Activated CD8-positive, alpha-beta memory T cell treated with anti-CD3 and anti-CD28 coated beads for 24 hours (primary cell): ENCODE measurements at places on chromosomes 4 and X.
A peak's percentile ranks its signal among the peaks of the same experiment; 100 is the strongest.

DNA sequence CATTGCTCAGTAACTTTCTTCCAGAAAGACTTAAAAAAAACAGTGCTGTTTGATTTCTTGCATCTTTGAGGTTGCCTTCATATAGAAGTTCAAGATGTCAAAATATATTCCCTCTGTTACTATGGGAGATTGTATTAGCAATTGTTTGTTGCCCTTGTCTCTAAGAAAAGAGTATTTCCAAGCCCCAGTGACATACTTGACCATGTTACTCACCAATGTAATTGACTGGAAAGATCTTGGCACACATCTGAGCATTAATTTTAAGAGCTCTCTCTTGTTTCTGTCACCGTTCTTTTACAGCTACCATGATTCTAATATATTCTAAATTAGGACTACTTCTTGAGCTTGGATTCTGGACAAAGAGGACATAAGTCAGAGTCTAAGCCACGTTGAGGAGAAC lies 902.7 kb upstream of the EPHA5 start:
- DNase-seq: no peak

GRCh38 chr4:14218641-14219040 lies 591.1 kb upstream of the BOD1L1 start:
- DNase-seq: no peak

DNA sequence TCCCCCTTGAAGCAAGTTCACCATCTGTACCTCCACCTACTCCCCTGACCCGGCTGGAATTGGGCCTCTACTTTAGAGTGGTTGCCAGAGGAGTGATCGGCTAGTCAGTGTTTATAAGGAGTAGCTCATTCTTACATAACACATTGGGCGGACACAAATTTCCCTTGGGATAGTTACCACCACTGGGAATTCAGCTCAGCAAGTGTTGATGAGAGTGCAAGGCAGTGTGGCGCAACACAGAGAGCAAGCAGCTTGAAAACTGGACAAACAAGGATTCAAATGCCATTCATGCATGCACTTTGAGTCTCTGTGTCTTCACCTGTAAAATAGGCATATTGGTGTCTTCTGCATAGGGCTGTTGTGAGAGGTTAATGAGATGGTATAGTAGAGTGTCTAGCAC lies 92.7 kb downstream of the STK32B start:
- peak; percentile 28 for DNase-seq

- no peak for DNase-seq
Measured at GRCh38 chrX:2311501-2311900, 189.3 kb downstream of the DHRSX start.

DNA sequence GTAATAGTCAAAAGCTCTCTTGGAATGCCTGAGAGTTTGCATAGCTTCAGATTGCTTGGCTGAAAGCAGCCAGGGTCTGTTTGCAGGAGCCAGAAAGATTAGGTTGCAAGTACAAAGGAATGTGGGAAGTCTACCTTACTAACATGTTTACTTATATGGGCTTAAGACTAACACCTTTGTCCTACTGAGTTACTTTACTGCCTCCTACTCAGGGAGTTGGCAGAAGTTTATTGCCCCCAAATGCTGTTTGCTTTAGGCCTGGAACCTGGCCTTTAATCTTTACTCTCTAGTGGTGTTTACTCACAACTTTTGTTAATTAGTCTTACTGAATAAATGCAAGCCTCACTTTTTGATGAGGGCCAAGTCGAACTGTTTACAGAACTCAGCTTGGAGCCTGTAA lies 219.4 kb upstream of the ZC4H2 start:
- no peak for DNase-seq

- peak; percentile 64 for DNase-seq
Measured at GRCh38 chrX:65985922-65986588, 53.8 kb downstream of the VSIG4 start.

GRCh38 chr4:70182517-70183167 lies 12.9 kb upstream of the ODAM start:
- DNase-seq: no peak

GRCh38 chr4:95059663-95060062 lies 301.9 kb downstream of the BMPR1B start:
- no peak for DNase-seq

DNA sequence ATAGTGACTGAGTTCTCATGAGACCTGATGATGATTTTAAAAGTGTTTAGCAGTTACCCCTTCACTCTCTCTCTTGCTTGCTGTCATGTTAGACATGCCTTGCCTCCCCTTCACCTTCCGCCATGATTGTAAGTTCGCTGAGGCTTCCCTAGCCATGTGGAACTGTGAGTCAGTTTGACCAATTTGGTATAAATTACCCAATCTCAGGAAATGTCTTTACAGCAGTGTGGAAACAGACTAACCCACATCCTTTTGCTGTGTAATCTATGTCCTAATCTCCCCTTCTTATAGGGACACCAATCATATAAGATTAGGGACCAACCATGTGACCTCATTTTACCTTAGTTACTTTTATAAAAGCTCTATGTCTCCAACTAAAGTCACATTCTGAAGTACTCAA lies 677.8 kb downstream of the ADGRL3 start:
- DNase-seq: no peak

- DNase-seq: no peak
Measured at GRCh38 chrX:154372612-154373022, 1.8 kb downstream of the FLNA start.

GRCh38 chr4:20368926-20369325 lies 117.2 kb downstream of the SLIT2 start:
- no peak for DNase-seq

- DNase-seq: no peak
Measured at GRCh38 chrX:16524316-16524715, 125.6 kb upstream of the S100G start.

DNA sequence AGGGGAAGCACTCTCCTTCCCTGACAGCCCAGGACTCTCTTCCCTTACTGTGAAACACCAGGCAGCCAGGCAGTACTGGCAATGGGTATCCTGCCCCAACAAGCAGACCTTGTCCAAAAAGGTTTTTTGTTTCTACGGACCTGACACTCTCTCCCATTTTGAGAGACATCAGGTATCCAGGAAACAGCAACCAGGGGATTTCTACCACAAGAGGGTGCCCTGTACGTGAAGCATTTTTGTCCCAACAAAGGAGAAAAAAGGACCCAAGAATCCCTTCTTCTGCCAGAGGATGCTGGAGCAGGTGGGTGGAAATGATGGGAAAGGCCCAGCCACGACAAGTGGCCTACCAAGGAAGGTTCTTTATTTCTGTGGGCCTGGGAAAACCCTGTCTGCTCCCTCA lies 65.7 kb upstream of the FGF13 start:
- no peak for DNase-seq

DNA sequence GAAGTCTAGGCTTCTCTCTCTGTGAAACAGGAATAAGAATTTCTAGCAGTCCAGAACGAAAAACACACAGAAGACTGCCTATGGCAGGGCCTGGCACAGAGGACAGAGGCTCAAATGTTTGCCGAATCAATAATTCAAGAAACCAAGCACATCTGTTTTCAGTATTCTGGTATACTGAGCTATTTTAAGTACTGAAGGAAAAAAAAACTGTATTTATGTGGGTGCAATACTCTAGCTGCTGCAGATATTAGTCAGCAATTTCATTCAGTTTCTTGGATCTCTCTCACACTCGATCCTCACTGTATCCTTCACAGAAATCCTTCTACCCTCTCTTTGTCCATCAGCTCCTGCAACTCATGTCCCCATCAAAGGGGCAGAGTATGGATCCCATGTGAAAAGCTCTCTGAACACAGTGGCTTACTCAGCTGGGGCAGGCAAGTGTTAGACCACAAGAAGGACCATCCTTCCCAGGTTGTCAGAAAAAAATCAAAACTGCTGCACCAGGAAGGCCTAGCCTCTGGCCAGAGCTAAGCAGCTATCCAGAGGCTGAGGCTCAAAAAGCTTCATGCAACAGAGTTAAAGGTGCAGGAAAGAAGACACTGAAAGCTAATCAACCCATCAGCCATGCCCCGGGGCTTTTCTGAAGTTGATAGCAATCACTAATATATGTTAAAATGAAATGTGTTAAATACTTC lies 9.1 kb upstream of the USO1 start:
- DNase-seq: no peak

DNA sequence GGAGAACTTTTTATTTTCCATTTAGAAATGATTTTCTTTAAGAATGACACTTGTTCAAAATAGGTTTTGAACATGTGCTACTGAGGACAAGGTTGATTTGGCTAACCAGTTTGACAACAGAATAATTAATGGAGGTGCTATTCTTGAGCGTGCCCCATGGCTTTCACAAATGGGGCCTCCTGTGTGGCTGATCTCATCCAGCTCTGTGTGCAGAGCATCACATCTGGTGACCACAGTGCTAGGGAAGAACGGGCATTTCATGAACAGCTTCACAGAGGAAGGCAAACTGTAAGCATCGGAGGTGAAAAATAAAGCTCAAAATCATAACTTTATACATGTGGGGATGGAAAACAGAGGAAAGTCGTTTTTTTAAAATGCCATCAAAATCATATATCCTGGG lies 148.6 kb downstream of the SOWAHB start:
- no peak for DNase-seq

DNA sequence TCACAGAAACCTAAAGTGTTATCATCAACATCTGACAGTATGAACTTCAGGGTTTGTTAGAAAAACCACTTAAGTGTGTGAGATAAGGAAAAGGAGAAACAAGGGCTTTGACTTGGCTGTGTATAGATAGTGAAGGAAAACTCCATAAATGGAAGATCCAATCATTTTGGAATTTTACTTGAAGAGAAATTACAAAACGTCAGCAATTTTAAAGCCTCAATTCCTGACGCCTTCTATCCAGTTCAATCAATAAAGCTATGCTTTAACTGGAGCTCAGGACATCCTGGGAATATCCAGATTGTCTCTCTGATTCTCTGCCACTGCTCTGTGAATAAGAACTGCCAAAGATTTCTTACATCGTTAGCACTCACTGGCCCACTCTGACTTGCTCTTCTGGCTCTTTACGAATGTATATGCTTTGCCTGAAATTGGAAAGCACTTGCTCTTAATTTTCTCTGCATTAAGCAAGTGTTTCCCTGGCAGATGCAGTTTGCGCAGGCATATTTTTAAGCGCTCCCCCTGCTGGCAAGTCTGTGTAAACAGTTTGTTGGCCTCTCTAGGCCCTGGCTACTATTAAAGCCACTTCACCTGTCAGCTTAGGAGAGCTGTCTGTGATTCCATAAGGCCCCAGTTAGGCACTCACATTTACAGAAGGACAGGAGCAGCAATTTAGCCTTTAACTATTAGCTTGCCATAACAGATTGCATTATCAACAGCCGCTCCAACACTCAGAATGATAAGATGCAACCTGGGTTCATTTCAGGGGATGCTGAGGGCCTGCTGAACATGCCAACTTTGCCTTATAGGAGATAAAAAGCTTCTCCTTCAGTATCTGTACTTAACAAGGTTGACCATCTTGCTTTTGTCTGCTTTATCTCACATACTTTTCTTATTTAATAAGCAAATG lies 251.4 kb upstream of the DDX53 start:
- peak; percentile 73 for DNase-seq

- DNase-seq: no peak
Measured at GRCh38 chrX:17056868-17057608, 110.6 kb downstream of the REPS2 start.

- peak; percentile 63 for DNase-seq
Measured at GRCh38 chrX:150363561-150364346, 637 bp downstream of the MAMLD1 start.

- DNase-seq: no peak
Measured at GRCh38 chrX:48509245-48509590, 426 bp downstream of the PORCN start.

DNA sequence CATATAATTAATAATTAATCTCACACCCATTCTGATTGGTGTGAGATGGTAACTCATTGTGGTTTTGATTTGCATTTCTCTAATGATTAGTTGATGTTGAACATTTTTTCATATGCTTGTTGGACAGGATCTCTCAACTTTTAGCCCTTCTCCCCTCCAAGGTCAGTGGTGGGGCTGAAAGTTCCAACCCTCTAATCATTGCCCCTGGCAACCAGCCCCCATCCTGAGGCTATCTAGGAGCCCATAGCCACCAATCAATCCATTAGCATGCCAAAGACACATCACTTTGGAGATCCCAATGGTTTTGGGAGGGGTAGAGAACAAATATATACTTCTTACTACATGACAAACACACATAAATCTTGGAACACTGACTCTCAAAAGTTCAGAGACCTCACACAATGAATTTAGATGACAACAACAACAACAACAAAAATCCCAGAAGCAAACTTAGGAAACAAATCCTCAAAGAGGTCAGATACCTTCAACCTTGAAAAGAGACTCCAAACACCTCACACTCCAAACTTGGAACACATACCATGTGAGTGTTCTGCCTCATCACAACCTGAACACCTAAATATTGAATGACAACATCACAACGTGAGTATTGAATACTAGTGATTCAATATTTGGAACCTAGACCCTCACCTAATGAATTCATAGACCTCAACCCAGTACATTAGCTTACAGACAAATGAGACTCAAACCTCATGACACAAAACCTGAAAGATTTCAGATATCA lies 19.0 kb upstream of the PAGE4 start:
- no peak for DNase-seq

DNA sequence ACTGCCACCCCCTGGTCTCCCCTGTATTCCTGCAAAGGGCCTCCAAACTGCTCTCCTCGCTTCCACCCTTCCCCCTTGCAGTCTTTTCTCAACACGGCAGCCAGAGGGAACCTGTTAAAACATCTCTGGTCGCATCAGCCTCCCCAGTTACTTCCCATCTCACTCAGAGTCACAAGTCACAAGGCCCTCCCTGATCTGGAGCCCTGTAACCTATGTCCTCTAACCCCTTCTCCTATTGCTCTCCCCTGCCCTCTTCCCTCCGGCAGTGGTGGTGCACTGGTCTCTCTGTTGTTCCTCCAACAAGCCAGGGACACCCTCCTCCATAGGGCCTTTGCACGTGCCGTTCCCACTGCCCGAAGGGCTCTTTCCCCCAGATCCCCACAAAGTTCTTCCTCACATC lies 73.2 kb downstream of the SH3KBP1 start:
- no peak for DNase-seq

GRCh38 chr4:19531906-19532848 lies 719.5 kb upstream of the SLIT2 start:
- DNase-seq: no peak

- no peak for DNase-seq
Measured at GRCh38 chrX:133813971-133814370, 171.4 kb downstream of the GPC3 start.
